ENCODE measurements at places on chromosomes 5 and 9.

DNA sequence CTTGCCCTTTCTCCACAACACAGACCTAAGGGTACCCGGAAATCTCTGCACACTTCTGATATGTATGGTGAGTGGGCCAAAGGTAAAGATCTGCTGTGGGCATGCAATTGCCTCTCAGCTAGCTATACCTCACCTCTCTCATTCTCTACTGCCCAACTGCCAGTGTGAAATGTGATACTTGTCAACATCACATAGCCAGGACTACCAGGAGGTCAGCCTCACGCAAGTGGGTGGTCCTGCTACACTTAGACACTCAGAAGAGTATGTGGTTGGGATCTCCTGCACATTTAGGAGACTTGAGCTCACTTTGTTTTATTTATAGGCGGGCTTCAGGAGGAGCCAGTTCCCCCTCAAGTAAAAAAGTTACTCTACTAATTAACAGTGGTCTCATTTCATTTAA, 88.0 kb upstream of the MAN2A1 start:
- DNase-seq: no peak

- no peak for DNase-seq
Observed at GRCh38 chr5:43409809-43410271, 2.4 kb downstream of the CCL28 start.

DNA sequence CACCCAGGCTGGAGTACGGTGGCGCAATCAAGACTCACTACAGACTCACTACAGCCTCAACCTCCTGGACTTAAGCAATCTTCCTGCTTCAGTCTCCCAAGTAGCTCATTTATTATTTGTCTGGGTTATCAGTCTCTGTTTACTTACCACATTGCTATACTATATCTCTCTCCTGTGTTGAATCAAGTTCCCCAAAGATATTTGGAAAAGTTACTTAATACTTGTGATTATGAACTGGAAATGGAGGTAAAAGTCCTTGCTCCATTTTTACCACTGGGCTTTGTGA, 55.6 kb downstream of the ANGPTL2 start:
- DNase-seq: no peak

DNA sequence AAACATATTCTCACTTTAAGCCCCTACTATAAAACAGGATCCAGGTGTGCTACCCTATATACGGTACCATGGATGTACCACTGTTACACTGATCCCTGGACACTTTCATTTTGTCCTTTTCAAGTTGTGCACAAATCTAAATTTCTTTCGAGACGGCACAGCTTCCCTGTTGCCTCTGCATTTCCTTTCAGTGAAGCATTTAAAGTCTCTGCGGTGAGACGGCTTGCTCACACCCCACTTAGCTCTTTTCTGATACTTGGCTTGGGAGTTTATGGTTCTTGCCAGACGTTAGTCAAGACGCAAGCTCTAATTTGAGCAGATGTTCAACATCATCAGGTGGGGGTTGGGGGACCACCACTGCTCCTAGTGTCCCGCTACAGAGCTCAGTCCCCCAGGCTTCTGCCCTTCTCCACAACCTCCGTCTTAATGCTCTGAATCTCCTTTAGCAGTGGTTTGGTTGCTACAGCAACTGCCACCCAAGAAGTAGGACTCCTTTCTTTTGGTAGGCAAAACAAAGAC, 15.8 kb downstream of the F2RL2 start:
- no peak for DNase-seq

DNA sequence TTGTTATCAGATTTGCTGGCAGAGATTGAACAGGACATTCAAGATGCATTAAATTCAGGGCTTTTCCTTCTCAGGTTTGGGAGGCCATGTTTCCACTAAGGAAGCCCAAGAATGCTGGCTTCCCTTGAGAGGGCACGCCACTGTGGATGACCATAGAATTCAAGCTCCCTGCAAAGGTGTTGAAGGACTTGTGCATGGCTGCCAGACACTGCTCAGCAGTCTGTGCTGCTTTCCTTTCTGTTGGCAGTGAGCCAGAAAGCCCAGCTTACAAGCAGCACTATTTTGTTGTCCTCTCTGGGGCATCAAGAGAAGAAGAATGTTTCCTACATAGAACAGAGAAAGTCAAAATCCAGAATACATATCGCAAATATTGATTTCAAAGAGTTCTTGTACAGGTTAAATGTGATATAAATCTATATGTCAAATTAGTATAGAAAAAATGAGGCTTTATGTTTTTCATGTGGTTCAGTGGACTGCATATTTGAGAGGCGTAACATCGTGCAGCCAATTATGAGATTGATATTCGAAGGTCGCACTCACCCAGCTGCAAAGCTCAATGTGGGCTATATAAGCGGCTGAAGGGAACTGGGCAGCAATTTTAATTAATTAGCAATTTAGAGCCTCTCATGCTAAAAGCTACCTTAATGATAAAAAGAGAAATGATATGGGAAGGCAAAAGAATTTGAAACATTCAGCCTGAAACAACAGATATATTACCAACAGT, 103.1 kb upstream of the ISL1 start:
- DNase-seq: no peak

- no peak for DNase-seq
Observed at GRCh38 chr9:113511856-113512761, 48.6 kb downstream of the RGS3 start.

DNA sequence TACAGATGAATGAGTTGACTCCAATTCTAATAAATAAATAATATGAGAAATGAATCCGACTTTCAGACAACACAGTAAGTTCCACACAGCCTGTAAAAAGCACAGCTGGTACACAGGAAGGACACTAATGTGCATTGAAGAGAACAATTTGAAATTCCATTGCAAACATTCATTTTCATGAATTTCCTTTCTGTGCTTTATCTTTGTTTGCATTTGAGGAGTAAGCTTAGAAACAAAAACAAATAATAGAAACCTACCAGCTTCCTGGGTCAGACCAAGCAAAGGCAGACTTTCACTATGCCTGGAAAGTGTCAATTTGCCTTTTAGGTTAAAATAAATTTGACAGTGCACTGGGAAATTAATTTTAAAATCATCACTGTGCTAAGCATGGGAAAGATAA, 143.8 kb upstream of the VLDLR start:
- peak; percentile 7 for DNase-seq

GRCh38 chr5:115306011-115306536, 9.6 kb upstream of the CCDC112 start:
- DNase-seq: no peak

Data from kidney capillary endothelial cell (primary cell).